ENCODE measurements at places on chromosomes 13 and 19.

GRCh38 chr19:7348587-7349230 lies at the start of gene ARHGEF18:
TSS of gene ARHGEF18 (plus strand) at chr19:7348937. CDS start at chr19:7362891, 13,954 bp downstream.
- DNase-seq, result no peak

- DNase-seq, result no peak
Observed at GRCh38 chr19:483332-484072, 12.8 kb upstream of the MADCAM1 start.

- DNase-seq, result no peak
Observed at GRCh38 chr13:94079876-94080275, 399.6 kb downstream of the DCT start.

- DNase-seq, result no peak
Observed at GRCh38 chr13:54445453-54445852, 1416.8 kb downstream of the OLFM4 start.

DNA sequence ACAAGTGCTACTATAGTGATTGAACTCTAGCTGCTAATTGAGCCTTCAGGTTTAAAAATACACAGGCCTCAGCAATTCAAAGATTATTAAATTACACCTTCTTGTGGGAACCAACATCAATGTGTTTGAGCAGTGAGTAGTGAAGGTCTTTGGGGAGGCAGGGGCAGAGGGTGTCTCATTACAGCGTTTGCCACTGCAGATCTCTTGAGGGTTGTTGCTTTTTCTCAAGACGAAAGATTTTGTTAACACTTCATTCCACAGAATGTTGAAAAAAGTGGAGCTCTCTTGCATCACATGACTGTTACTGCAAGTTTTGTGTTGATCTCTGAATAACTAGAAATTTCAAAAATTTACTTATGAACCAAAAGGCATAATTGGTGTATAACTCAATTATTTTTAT lies 253.6 kb downstream of the ATP8A2 start:
- DNase-seq, result no peak
